ENCODE measurements at places on chromosomes 1 and 21. TPM values are rescaled to one million over a fixed set of nuclear protein-coding genes. Genes with fewer than 3 reads are reported as not detected.

The ADORA1 gene
- 1.3 TPM for total RNA-seq

The ZNF593OS gene
- total RNA-seq, result not detected

The TACSTD2 gene
- 1.5 TPM for total RNA-seq

The ARHGEF19 gene
- 18.5 TPM for total RNA-seq
